ENCODE measurements at places on chromosomes 3 and 15. TPM values are rescaled to one million over a fixed set of nuclear protein-coding genes. Genes with fewer than 3 reads are reported as not detected.

Gene CRYGS
- polyA plus RNA-seq: 9.4 TPM

Gene SLC9C1
- polyA plus RNA-seq: 1.3 TPM

Gene CLRN1
- not detected for polyA plus RNA-seq

Gene LRRIQ4
- 0.11 TPM for polyA plus RNA-seq

Gene CPLX3
- polyA plus RNA-seq: 0.14 TPM
